Stimulated activated CD4-positive, alpha-beta T cell treated with anti-CD3 and anti-CD28 coated beads, Interleukin-2, amount 100 ng/mL, for 24 hours (primary cell): ENCODE measurements at places on chromosomes 7 and 10.

GRCh38 chr10:26627324-26627723 lies 70.2 kb upstream of the PDSS1 start:
- no peak for DNase-seq

DNA sequence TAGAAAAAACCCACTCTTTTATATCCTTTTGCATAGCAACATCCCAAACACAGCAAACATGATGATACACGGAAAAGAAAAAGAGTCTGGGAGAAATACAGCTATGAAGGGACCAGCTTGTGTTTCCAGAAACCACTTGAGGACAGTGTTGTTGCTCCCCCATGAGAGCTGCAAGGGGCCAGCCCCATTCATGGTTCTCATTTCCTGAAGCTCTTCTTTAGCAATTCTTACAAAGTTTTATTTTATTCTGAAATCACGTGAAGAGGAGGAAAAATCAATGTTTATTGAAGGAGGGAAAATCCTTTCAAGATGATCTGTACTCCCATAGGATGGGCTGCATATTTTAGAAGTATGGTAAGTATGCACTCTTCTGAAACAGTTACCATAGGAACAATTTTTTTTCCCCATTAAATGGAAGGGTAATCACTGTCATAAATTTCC lies 17.5 kb upstream of the PRTFDC1 start:
- DNase-seq, result no peak

DNA sequence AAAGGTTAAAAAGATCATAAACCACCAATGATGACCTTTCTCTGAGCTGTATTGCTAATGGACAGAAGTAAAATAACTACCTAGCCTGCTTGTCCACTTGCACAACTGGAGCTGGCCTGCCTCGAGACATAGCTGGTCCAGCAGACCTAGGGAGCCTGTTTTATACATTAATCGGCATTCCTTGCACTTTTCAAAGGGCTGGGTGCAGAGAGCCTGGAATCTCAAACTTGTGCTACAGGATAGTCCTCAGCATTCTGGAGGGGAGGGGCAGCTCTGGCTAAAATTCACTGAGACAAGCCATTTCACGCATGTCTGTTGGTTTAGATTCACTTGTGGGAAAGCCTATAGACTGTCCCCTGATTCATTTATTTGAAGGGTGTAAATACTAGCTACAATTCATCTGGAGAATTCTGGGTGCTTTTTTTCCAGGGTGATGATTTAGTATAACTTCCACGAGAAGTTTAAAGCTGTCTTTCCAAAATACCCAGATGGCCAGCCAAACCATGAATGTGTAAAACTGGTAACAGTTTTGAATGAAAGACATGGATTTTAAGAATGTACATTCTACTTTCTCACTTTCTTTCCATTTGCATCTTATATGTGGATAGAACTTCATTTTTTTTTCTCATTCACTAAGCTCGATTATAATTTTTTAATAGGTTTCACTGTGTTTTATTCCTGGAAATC lies 389.4 kb downstream of the KCNMA1 start:
- no peak for DNase-seq

DNA sequence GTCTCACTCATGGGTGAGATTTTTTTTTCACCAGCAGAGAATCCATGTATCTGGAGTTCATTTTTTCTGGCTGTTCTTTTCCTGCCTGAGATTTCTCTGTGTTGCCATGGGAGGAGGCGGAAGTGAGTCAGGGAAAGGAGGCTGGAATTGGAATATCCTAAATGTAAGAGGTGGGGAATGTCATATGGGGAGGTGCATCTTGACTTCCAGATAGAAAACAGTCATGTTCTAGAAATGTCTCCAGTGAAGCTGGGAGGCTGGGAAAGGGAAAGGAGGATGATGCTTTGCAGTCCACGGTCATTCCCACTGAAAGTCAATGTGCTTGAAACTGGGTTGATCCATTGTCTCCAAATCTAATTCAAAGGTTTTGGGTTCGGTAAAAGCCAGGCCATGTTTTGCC lies 39.7 kb upstream of the HPS1 start:
- no peak for DNase-seq

GRCh38 chr7:8184221-8184620 lies 77.7 kb downstream of the ICA1 start:
- no peak for DNase-seq

GRCh38 chr10:6141296-6142151 lies 52.7 kb downstream of the RBM17 start:
- peak; percentile 49 for DNase-seq

DNA sequence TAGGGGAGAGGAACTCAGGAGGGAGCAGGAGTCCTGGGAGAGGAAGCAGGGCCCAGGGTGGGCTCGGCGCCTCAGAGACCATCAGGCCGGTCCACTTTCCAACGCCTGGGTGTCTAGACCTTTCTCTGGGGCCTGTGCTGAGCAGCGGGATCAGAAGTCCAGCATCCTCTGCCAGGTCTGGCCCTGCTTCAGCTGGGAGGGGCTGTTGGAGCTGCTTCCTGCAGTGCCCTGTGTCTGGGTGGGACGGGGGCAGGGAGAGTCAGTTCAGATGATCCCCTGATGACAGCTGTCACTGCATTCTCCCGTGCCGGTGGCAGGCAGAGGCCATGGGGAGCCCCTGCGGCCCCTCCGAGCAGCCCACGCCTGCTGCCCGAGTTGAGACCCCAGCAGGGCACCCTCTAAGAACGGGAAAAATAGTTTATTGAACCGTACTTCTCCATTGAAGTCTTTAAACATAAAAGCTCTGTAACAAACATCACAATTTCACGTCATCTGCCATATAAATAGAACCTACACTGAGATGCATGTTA lies 23.3 kb downstream of the AP5Z1 start:
- no peak for DNase-seq

GRCh38 chr10:44974628-44975430 lies 3.8 kb downstream of the DEPP1 start:
- DNase-seq, result peak; percentile 74

GRCh38 chr10:127497685-127498084 lies 51.4 kb upstream of the NPS start:
- no peak for DNase-seq

DNA sequence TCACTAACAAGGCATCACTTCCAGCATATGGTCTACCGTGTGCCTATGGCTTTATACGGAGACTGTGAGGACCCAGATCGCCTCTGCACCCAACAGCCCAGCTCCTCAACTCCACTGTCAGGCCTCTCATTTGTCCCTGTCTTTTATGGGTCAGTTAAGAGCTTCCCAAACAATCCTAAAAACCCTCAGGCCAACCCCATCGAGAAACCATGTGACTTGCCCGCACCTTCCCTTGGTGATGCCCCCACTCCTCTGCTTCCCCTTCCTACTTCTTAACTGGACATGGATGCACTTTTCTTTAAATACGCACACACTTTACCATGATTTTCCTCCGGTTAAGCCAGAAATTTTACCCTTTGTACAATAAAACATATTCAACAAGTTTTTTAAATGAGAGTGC lies 46.8 kb downstream of the BAIAP2L1 start:
- DNase-seq, result no peak

DNA sequence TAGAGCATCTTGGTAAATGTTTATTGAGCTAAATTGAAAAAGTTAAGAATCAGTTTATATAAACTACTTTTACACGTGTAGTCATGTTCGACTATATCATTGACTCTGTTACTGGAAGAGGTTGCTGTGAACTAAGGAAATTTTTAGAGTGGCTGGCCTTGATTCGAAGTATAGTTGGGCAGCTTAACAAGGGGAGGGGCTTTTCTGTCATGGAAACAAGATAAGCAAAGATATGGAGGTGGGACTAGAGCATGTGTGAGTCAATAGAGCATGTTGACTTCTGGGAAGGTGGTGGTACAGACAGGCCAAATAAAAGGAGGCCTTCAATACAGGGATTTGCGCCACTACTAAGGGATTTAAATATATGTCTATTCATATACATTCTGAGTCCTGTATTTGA lies 7.6 kb downstream of the ATP5F1C start:
- no peak for DNase-seq

- no peak for DNase-seq
Measured at GRCh38 chr10:73649876-73650536, 5.8 kb downstream of the SYNPO2L start.

- DNase-seq, result peak; percentile 64
Measured at GRCh38 chr10:3192856-3193635, 20.5 kb upstream of the PITRM1 start.

DNA sequence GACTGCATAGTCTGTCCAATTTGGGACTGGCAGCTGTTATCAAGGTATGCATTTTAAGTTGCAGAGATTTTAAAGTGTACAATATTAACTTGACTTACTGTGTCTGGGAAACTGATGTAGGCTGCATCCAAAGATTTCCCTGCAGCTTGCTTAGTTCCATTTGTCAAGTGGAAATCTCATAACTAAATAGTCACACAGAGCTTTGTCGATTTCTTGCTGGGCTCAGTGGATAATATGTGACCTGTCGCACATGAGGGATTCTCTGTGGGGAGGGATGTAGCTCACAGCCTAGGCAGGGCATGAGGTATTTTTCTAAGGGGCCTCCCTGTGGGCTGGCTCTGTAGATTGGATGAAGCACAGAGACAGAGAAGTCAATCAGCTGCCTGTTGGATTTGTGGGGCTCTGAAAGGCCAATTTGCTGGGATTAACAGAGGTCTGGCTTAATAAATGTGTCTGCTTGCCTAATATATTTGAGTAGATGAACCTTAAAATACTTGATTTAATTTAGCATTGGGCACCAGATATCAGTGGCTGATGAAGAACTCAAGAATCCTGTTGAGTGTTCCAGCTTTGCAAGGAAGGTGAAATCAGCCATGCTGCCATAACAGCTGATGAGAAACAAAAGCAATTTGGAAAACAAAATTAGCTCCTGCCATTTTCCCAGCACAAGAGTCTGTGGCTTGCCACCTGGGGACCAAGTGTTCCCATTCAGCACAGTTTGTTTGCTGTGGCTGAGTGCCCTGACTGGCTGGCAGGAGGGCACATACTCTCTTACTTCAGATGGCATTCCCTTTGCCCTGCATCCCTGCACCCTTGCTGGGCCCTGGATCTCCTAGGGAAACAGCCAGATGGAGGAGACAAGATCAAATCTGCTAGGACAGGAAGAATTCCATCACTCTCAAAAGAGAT lies 598.5 kb downstream of the SORCS3 start:
- DNase-seq, result no peak

DNA sequence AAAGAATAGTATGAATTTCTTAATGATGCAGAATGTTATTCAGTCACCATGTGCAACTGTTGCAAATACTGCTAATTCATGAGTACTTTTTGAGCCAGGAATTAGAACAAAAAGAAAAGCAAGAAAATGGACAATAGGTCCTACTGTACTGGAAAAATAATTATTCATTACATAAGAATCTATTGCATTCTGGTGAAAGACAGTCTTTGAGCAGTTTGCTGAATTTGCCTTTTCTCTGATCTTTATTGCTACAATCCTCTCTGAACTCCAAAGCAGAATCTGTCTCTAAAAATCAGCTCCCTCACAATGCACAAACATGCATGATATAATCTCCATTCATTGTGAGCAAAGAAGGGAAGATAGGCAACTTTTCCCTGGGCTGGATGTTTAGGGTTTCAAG lies 12.8 kb downstream of the IFIT2 start:
- DNase-seq, result no peak

DNA sequence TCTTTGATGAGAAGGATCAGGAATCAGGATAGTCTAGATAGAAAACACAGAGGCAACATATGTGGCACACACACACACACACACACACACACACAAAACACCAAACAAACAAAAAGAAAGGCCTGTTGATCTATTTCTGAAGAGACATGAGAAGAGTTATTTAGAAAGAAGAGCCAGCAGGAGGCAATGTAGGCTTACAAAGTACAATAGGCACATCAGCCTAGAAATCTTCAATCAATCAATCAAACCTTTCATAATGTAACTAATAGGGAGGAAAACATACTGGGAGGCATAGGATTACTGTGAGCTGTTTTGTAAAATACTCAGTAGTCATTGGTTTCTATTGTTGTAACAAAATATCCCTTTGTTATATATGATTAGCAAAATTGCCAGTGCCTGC lies 47.3 kb upstream of the TES start:
- DNase-seq, result no peak

DNA sequence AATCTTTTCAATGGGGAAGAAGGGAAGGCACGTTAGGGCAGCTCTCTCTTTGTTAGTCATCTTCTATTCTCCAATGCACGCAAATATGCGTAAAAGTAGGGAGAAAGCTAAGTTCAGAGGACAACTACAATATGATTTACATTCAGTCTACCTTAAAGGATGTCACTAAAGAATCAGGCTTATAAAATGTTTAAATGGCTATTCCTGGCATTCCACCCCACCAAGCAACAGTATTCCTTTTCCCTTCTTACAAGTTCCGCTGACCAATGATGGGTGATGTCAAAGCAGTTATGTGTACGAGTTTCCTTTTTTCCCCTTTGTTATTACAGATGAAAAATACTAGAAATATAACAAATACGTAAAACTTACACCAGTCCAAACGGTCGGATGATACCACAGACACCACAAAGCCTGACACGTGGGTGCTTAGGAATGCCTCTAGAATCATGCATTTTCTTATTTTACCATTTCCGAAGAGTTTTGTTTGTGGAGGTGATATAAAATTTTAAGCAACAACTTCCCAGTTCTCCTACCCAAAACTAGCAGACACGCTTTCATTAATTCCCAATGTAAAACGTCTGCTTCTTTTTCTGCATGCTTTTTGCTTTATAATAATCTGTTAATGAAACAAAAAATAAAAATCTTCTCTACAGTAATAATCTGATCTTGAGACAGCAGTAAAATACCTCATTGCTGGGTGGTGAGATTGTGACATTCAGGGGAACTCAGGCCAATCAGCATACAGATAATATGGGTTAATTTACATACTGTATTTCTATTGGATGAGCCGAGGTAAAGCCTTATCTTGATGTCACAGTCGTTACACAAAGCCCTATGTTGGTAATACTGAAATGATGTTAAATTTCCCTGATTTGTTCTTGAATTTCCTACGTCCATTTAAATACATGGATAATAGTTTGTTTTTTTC lies 708 bp upstream of the GPR85 start:
- DNase-seq, result no peak

DNA sequence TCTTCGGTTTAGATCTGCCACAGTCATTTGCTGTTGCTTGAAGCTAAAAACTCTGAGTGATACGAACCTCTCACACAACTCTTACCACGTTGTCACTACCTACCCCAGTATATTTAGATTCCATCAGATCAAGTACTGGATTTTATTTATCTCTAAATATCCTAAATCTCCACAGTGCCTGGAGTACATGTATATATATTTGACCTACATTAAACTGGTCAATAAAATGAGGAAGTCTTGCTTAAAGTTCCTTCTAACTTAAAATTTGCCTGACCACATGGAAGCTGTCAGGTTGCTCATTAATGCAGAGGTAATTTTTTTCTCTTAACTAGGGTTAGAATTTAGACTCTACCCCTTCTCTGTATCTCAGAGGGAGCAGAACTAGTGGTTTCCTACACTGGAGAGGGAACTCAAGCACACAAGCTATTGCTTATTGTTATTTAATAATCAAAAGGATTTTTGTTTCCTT lies 3.1 kb upstream of the MACC1 start:
- no peak for DNase-seq

- DNase-seq, result no peak
Measured at GRCh38 chr7:157830331-157830730, 493.5 kb downstream of the DNAJB6 start.

GRCh38 chr10:60863796-60864195 lies 80.2 kb downstream of the RHOBTB1 start:
- DNase-seq, result no peak
